Stimulated activated CD8-positive, alpha-beta memory T cell treated with anti-CD3 and anti-CD28 coated beads, Interleukin-4, amount 100 ng/mL, for 48 hours (primary cell): ENCODE measurements at places on chromosomes 3 and 15.

DNA sequence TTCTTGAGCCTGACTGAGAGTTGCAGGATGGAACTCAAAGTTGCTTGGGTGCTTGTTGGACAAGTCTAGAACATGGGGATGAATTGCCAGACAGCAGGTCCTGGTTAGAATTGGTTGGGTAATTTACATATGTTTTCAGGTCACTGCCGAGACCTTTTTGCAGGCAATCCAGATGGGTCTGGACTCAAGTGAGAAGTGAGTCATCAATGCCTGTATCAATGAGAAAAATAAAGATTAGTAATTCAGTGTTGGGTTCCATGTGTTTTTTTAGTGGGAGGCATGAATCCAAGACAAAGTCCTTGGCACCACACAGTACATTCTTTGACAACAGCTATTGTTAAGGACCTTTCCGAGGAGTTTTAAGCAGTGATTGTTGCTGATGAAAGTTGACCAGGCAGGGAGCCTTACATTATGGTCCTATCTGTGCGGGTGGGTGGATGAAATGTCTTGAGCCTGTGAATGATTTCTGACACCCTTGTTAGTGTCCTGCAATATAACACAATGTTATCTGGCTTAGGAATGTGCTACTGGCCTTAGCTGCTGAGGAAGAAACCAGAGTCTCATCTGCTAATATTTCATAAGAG, 77.7 kb downstream of the CRYGS start:
- DNase-seq = no peak

DNA sequence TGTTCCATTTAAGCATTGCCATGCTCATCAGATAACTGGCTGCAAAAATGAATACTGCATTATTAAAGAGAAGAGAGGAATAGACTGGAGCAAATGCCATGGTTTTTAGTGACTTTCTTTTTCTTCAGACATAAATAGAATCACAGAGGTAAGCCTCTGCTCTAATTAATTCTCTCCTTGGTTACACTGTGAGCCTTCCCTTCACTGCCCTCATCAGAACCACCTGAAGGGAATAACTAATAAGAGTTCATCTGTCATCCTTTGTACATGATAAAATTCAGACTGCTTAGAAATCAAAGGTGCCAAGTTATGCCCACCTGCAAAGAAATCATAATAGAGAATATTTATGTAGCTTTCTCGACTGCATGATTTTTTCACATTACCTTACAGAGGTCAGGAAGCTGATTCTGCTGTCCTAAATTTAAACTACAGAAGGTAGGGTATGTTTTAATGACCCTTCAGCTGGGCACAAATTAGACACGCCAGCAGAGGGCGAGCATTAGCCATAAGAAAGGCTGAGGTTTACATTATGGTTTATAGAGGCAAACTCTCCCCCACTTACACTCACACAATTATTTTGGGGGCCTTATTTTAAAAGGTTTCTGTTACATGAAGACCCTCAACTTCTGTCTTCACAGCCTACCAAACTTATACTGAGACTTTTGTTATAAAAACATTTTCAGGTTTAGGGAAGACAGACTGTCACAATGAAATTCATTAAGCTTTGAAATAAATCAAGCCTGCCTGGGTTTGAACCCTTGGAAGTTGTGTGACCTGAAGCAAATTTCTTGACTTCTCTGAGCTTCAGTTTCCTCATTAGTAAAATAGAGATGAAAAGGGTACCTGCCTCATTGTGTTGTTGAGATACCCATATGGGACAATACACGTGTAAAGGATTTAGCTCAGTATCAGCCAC, 15.3 kb upstream of the UNC13C start:
- peak; percentile 40 for DNase-seq

DNA sequence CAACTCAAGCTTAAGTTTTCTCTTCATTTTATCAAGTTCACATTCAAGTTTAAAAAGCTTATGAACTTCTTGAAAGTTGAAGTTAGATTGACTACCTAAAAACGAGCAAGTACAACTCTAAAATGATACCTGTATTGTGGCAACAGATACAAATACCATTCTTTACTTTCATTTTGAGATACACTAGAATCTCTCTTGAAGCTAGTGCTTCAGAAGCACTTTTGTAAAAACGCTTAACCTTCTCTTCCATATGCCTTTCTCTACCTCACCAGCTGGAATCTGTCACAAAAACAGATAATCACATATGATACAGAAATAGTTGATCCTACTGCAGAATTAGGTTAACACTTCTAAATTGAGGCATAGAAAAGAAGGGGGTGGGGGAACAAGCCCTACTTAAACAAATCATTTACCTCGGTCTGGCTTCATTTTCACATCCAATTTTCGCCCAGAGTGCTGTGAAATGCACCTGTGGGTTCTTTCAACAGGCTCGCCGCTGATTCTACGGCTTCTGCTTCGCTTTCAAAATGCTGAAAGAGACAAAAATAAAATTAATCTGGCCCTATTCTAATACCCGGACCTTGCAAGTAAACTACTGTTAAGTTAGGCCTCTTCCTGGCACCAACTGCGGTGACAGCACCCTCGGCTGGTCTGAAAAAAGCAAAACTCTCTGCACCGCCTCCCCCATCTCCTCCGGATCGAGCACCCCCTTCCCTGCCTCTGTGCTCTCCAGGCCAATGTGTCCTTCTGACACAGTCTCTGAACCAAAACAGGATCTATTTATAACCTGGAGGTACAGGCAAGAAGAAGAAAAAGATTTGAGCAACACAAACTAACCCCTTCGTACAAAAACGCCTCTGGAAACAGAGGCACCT, 1.4 kb downstream of the ATOSA start:
- DNase-seq = peak; percentile 62

- DNase-seq = no peak
Measured at GRCh38 chr3:25586167-25586505, 78.6 kb downstream of the TOP2B start.

DNA sequence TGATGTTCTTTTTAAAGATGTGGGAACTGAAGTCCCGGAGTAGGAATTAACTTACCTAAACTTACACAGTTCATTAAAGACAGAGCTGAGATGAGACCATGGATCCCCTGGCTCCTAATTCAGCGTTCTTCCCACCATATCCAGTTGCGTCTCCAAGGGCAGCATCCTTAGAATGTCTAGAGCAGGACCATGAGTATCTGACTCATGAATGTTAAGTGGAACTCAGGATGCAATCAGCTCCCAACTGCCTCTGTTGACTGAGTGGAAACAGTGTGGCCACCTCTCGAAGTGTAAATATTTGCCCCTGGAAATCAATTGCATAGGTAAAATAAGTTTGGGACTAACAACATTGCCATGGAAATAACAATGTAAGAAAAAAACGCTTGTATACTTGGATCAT, 2.5 kb downstream of the SNTN start:
- DNase-seq = no peak

DNA sequence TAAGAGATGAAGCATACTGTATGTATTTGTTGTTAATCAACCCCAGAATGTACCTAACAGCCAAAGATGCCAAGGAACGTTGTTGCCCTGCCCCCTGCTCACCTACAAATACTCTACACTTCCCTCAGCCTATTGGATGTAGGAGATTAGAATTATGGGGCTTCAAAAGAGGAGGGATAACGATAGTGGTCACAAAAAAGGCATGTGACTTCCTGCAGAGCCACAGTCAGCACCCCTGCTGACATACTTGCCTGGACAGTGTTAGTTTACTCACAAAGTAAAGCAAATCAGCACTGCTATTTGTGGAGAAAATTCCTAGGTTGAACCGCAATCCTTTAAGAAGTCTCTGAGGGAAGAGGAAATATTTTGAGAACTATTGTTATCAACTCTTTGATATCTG, 37.9 kb downstream of the PARP15 start:
- DNase-seq = no peak

GRCh38 chr3:16148783-16149182, 25.7 kb upstream of the GALNT15 start:
- no peak for DNase-seq

DNA sequence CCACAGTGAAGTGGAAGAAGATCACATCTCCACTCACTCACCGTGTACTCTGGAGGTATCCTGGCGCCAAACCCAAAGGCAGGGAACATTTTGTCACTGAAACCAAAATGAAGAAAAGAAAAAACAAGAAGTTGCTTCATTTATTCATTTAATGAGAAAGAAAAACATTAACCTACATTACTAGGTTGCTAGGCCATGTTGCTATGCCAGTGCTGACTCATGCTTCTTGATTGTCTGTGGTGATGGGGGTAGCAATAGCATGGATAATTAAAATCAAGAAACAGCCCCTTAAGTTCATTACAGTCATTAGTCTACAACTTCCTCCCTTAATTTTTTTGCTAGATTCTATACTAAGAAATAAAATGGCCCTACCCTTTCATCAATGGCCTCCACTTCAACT, 52.7 kb upstream of the MRPL3 start:
- no peak for DNase-seq

DNA sequence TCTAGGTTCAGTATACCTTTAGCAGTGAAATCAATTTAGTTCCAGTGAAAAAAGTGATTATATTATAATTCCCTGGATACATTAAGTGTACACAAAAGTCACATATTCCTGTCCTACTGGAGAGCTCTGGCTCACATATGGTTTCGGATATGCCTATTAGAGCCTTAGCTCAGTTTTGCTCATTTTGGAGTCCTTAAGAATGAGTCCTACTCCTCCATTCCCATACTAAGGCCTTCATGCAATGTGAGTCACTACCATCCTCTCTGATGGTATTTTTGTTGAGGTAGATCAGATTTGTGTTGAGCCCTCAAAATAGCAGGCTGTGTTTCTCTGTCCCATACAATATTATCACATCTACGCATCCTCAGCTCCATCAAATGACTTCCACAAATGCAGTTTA, 294.2 kb upstream of the COL8A1 start:
- DNase-seq = no peak

- DNase-seq = peak; percentile 31
Measured at GRCh38 chr3:28915741-28916500, 364.9 kb upstream of the RBMS3 start.

- no peak for DNase-seq
Measured at GRCh38 chr15:99244306-99244705, 5.1 kb downstream of the TTC23 start.

- DNase-seq = no peak
Measured at GRCh38 chr15:94607176-94607654, 375.9 kb downstream of the MCTP2 start.

GRCh38 chr3:60742606-60743145, 508.6 kb downstream of the FHIT start:
- DNase-seq = no peak

DNA sequence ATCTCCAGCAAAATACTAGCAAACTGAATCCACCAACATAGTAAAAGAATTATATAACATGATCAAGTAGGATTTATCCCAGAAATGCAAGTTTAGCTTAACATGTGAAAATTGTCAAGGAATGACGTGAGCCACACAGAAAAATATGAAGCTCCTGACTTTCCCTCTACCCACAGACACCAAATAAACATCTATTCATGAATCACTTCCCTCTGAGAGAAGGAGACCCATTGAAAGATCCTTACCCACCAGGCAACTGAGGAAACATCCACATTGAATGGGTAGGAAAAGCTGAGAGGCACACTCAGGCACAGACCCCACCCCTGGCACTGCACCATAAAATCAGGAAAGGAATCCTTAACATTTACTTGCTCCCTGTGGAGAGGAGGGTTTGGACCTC, 102.2 kb upstream of the MANF start:
- DNase-seq = no peak

- DNase-seq = no peak
Measured at GRCh38 chr3:88758676-88759075, 348.7 kb upstream of the EPHA3 start.

GRCh38 chr3:143160437-143160836, 40.9 kb downstream of the CHST2 start:
- DNase-seq = no peak

- no peak for DNase-seq
Measured at GRCh38 chr3:120661106-120661905, 20.7 kb downstream of the HGD start.

DNA sequence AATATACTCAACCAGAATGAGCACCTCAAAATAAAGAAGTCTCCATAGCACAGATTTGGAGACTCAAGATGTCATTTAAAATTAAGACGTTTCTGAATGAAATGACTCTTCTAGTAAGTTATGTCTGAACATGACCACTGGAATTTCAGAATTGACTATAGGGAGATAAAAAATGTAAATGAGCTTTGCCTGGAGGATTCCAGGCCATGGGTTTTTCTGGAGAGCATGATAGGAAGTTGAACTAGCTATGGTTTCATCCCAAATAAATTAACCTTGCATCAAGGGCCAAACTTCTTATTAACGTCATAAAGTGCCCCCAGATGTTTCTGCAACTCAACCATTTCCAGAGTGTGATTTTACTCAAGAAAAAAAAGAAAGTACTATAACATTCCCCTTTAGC, 222.6 kb upstream of the NR2F2 start:
- no peak for DNase-seq

DNA sequence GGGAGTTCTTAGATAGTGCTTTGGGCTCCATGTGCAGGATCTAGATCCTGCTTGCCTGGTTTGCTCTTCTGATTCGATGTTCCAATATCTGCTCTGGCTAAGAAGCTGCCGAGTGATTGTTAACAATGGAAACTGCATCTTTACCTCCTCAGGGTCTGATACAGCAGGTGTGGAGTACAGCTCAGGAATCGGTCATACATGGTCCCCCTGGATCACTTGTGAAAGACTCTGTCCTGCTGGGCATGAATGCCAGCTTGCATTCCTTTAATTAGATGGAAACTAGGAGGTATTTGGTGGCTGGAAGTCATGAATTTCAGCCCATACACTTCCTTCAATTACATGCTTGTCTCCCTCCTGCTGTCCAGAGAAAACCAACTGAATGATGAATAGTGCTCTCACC, 95.3 kb downstream of the CHRNA7 start:
- no peak for DNase-seq

- no peak for DNase-seq
Measured at GRCh38 chr3:113086560-113087461, 96.0 kb downstream of the GTPBP8 start.

- DNase-seq = peak; percentile 56
Measured at GRCh38 chr3:60086811-60087210, 1037.0 kb upstream of the CFAP20DC start.

- DNase-seq = peak; percentile 89
Measured at GRCh38 chr15:69475769-69476358, 23.2 kb downstream of the RPLP1 start.

DNA sequence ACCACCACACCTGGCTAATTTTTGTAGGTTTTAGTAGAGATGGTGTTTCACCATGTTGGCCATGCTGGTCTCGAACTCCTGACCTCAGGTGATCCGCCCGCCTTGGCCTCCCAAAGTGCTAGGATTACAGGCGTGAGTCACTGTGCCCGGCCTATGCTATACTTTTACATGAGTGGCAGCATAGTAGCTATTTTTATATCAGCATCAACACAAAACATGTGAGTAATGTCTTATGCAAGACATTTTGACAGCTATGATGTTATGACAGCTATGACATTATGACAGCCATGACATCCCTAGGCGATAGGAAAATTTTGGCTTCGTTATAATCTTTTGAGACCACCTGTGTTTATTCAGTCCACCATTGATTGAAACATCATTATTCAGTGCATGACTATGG, 4.1 kb upstream of the NAALADL2 start:
- no peak for DNase-seq

GRCh38 chr15:78263351-78263781, 996 bp upstream of the DNAJA4 start:
- DNase-seq = no peak
